Activated CD4-positive, alpha-beta T cell treated with anti-CD3 and anti-CD28 coated beads for 24 hours (primary cell): ENCODE measurements at places on chromosomes 6 and 20.

- DNase-seq = no peak
These were observed 26.3 kb downstream of the ELOVL5 start for GRCh38 chr6:53322188-53323029.

DNA sequence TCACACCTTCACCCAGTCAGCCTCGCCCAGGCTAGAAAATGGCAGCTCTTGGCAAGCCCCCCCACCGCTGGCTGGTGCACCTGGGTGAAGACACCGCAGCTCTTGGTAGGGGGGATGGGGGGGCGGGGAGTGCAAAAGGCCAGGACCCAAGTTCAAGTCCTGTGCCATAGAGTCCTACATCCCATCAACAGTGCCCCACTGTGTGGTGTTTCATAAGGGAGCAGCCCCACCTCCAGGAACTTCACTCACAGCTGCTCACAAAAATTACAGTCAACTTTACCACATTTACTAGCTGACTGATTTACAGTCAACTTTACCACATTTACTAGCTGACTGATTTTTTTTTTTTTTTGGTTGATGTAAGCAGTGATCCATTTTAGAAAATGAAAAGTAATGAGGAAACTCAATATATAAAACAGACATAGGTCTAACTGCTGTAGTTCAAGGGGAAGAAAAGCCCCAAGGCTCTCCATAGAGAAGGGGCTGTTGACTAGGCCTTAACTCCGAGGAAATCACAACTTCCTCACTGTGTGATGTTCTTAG, 208.9 kb upstream of the SNX9 start:
- DNase-seq = no peak

DNA sequence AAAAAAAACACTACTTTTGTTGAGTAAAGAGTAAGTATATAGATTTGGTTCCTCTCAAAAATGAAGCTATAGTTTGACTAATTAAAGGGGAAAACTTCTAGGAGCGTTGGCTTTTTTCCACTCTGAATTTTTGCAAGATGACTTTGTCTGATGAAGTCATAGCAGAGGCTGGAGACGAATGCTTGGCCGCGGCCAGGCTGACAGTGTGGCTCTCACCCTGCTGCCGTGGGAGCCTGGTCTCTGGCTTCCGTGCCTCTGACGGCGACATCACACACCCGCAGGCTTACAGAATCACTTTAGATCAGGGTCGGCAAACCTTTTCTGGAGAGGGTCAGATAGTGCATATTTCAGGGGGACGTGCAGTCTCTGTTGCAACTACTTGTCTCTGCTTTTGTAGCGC, 145.0 kb downstream of the PHACTR3 start:
- DNase-seq = no peak

GRCh38 chr6:72826744-72827438, 205.0 kb downstream of the KCNQ5 start:
- no peak for DNase-seq

GRCh38 chr20:17507531-17507930, 23.6 kb downstream of the BFSP1 start:
- DNase-seq = no peak

DNA sequence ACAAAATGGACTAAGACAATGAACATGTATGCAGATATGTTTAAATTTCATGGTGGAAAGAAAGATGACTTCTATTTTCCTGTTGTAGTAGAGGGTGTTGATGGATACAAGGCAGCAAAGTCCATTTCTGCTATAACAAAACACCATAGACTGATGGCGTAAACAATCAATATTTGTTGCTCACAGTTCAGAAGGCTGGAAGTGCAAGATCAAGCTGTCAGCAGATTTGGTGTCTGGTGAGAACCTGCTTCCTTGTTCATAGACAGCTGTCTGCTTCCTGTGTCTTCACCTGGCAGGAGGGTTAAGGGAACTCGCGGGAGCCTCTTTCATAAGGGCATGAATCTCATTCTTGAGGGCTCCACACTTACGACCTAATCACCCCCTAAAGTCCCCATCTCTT, 83.0 kb upstream of the ELOVL5 start:
- no peak for DNase-seq

GRCh38 chr6:104281370-104281769, 578.3 kb downstream of the HACE1 start:
- no peak for DNase-seq

- no peak for DNase-seq
These were observed 1373.5 kb downstream of the GRIK2 start for GRCh38 chr6:102766963-102767362.

DNA sequence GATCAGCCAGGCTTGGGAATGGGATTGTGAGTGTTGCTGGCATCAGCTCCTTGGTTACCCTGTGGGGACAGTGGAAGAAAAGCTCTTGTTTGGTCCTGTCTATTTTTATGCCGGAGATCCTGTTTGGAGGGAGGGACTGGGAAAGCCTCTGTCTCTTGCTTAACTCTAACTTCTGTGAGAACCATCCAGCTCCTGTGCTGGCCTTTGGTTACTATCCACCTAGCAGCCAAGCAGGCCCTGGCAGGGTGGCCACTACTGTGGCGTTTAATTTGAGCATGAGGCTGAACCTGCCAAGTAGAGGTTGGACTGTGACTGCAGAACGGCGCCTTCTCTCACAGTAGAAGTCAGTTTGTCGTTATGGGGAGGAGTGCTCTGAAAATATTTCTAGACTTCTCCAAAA, 193.3 kb downstream of the UTRN start:
- no peak for DNase-seq

DNA sequence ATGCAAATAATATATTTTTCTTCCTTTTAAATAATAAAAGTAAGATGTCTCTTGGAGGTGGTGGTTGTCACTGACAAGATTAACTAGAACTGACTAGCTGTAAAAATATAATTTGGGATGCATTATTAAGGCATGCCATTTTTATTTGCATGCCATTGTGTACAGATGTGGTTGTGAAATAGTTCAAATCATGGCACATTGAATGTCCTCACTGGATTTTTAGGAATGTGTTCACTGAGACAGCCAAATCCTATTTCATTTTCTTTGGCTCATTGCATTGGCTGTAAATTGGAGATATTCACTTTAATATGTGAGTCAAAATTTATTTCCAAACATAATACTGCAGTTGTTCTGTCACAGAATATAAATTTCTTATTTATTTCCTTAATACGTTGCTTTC, 62.3 kb downstream of the ESR1 start:
- no peak for DNase-seq

DNA sequence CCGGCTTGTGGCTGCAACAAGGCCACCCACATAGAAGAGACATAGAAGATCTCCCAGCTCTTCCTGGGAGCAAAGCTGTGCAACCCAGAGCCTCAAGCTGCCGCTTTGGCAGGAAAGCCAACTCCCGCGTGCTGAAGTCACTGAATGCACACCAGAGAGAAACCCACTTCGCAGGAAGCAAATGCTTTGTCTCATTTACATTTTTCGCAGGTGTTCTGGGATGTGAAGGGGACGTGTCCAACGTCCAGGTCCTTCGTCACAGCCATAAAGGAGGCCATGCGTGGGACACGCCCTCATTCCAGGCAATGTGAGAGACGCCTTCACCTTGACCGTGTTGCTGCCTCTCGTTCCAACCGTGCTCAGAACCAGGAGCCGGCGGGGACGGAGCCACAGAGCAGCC, 24.4 kb downstream of the KCNQ2 start:
- no peak for DNase-seq

- DNase-seq = no peak
These were observed 96.1 kb downstream of the VEGFA start for GRCh38 chr6:43865932-43866645.

- DNase-seq = no peak
These were observed 54.9 kb upstream of the NT5E start for GRCh38 chr6:85394853-85395538.

- DNase-seq = no peak
These were observed 207.9 kb downstream of the GMPR start for GRCh38 chr6:16446273-16446672.

DNA sequence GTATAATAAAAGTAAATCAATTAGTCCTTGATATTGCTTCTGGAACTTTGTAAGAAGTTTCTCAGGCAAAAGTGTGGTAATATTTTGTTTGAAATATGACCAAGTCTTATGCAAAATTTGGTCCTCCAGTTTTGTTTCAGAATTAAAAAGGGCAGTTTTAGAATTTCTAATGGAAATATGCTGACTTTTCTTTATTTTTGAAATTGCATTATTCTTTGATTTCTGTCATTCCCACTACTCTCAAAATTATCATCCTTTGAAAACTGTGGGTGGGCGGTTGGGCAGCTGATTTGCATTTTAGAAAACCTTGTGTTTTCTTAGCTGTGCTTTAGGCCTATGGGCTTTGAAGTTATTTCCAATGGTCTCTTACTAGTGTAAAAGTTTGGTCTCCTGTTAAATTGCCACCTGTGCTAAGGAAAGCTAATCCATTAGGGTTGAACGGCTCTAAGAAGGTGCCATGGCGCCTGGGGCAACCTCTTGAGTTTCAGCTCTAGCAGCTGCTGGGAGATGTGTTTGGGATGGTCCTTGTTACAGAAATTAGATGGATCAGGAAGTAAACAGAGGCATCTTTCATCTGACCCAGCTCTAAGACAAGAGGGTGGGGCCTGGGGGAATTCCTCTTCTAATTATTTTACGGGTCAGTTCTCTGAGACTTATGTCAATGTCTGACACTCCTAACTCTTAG, 880.8 kb upstream of the SLC35B3 start:
- no peak for DNase-seq

DNA sequence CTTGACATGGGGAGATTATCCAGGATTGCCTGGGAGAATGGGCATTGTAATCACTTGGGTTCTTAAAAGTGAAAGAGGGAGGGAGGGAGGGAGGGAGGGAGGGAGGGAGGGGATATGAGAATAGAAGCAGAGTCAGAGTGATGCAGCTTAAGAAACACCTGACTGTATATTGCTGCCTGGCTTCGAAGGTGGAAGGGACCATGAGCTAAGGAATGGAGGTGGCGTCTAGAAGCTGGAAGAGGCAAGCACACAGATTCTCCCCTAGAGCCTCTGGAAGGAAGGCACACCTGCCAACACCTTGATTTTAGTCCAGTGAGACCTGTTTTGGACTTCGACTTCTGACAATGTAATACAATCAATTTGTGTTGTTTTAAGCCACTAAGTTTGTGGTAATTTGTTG, 78.4 kb downstream of the PRL start:
- no peak for DNase-seq

DNA sequence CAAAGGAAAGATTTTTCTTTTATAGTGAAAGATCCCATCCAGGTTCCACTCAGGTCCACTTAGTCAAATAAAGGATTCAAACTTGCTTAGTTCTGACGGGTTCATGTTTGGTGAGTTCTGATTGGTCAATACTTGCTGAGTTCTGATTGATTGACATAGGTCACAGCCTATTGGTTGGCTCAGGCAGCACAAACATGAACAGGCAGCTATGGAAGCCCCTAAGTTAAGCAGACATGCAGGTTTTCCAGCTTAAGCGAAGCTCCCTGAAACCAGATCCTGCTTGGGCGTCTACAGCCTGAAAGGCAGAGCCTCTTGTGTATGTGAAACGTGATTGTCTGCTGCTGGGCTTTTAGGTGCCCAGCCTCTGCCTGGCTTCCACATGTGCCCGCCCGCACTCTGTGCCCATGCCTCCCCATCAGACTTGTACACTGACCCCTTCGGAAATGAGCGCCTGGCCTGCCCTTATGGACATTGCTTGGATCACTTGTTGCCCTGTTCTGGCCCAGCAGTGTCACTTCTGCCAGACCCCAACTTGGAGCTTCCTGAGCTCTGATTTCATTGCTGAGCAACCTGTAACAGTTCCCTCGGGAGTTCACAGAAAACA, 45.4 kb upstream of the ECI2 start:
- DNase-seq = no peak

DNA sequence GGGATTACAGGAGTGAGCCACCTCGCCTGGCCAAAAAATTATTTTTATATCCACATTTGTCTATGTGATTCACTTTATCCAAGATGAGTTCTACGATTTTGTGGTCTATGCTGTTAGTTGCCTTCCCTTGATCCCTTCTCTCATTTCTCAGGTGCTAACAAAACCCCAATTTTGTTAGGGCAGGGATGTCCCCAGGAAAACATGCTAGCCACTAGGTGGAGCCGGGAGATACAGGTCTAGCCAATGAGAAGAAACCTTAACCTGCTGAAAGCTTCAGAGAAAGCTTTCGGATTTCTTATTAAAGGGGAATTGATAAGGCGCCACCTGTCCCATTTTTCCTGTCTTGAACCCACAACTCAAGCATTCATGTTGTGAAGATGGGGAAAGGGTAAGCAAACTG, 167.4 kb upstream of the OLIG3 start:
- peak; percentile 26 for DNase-seq

DNA sequence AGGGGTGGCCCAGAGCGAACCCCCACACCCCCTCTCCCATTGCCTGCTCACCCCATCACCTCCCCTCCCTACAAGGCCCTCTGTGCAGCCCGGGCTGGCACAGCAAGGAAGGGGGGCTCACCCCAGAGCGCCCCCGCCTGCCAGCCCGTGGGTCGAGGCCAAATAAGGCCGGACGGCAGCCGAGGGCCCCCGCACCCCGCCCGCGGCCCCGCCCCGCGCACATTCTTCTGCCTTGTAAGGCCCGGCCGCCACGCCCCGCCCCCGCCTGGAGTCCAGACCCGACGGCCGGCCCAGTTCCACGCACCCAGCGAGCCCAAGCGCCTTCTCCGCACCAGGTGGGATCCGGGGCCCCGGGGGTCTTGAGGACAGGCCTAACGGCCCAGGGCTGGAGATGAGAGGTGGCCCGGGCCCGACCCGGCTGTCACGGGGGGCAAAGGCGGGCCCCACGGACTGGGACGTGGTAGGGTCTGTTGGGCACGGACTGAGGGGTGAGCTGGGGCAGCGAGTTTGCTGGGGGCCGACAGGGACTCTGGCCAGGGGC, at the start of gene MYL9:
TSS of gene MYL9 (plus strand) at position 293 of the 541 bp plus-strand sequence. CDS start 3,366 bp downstream, outside the sequence.
- DNase-seq = no peak

DNA sequence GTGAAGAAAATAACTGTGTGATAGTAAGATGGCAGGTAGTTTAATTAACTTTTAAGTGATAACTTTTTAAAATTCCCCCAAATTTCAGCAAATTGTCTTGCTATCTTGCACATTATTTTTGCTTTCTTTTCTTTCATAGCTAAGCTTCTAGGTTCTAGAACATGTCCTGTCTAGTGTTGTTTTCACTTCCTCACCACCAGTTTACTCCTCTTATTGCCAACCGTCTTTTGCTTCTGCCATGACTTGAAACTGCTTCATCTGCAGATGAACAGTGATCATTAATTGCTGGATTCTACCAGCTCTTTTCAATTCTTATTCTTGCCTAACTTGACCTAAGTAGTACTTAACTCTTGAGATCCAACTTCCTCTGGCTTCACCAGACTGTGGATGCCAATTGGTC, 137.8 kb downstream of the CENPW start:
- DNase-seq = no peak

- DNase-seq = no peak
These were observed 16.0 kb downstream of the DLGAP4 start for GRCh38 chr20:36322131-36322530.
